ENCODE measurements at places on chromosomes 7 and 10.

- DNase-seq, result no peak
These were observed 122.5 kb upstream of the C1QL3 start for GRCh38 chr10:16644146-16644545.

GRCh38 chr7:26292768-26293560 lies 1.3 kb downstream of the SNX10 start:
- DNase-seq, result peak; percentile 43

DNA sequence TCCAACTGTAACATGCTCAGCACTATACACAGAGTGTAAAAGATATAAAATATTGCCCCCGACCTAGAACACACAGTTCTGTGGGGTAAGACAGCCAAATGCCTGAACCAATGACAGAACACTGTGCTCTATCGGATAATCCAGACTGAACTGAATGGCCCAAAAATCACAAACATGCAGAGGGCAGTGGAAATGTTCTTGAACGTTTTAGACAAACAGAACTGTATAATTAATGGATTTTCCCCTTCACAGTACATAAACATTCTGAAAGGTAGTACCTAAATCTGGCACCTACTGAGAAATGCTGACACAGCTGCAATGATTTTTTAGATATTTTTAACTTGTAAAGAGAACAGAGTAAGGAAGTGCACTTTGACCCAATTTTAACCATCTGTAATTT lies 33.4 kb downstream of the PARD3 start:
- no peak for DNase-seq

DNA sequence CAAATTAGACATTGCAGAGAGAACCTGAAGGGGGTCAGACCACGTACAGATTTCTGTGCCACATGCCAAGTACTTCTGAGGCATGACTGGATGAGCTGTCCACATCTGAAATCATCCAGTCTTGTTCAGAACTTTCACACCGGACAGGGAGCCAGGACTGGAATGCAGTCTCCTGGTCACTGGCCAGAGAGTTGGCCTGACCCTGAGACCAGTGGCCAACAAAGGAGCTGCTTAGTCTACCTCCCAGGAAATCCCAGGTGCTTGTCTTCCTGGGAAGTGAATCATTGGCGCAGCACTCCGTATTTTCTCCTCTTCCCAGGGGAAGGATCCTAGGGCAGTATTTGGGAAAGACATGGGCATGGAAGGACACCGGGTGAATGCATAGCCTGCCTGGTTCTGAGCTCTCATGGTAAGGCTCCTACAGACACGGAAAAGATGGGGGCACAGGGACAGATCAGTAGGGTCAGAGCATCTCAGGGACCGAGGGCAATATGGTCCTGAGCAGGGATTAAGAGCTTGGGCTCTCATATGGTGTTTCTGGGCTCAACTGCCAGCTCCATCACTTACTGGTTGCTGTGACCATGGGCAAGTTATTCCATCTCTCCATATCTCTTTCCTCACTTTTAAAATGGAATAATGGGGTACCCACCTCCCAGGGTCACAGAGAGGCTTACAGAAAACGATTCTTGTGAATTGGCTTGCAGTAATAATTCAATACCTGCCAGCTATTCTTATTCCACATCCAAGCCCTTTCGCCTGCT lies 1.3 kb upstream of the SCD start:
- DNase-seq, result no peak

GRCh38 chr7:42143711-42144600 lies 93.1 kb downstream of the GLI3 start:
- no peak for DNase-seq

GRCh38 chr7:15554081-15554480 lies 7.7 kb downstream of the AGMO start:
- no peak for DNase-seq

- DNase-seq, result no peak
These were observed 12.2 kb upstream of the RSBN1L start for GRCh38 chr7:77684030-77684429.

- no peak for DNase-seq
These were observed 88.1 kb upstream of the NRP1 start for GRCh38 chr10:33422471-33423153.

DNA sequence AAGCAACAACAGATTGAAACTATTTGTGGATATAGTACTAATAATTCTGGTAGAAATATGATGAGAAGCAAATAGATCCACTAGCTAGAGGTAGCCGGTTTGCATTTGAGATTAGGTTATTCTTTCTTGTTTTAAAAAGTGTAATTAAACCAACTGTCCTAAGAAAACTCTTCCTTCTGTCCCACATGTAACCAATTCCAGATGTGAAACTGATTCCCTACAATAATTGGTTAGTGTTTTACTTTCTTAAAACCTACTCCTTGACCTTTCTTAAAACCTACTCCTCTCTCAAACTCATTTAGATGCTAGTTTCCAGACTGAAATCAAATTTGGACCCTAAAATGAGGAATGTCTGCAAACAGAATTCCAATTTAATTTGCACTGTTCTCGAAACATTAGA lies 521.5 kb downstream of the SUGCT start:
- DNase-seq, result no peak

- DNase-seq, result no peak
These were observed 208.5 kb downstream of the EBF3 start for GRCh38 chr10:129755621-129756020.

- no peak for DNase-seq
These were observed 15.3 kb downstream of the NUDT5 start for GRCh38 chr10:12180221-12180974.

DNA sequence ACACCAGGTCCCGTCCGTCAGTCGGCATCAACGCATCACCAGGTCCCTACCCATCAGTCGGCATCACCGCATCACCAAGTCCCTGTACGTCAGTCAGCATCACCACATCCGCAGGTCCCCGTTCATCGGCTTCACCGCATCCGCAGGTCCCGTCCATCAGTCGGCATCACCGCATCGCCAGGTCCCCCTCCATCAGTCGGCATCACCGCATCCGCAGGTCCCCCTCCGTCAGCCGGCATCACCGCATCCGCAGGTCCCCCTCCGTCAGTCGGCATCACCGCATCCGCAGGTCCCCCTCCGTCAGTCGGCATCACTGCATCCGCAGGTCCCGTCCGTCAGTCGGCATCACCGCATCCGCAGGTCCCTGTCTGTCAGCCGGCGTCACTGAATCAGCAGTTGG lies 55.1 kb downstream of the IGF2BP3 start:
- DNase-seq, result no peak

DNA sequence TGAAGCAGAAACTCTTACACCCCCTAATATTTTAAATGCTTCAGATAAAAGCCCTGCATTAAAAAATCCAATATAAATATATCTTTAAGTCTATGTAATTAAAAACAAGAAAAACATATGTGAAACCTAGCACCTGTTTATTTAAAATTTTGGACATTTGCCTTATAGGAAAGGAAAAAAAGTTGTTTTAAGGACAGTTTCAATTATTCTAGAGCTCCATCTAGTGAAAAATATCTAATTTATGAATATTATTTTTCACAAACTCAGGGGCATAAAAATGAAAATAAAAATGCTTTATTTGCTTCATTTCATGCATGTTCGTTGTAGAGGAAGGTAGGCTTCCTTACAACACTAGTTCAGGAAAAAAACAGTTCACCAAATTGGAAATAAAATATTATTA lies 26.1 kb downstream of the ENKUR start:
- peak; percentile 16 for DNase-seq

DNA sequence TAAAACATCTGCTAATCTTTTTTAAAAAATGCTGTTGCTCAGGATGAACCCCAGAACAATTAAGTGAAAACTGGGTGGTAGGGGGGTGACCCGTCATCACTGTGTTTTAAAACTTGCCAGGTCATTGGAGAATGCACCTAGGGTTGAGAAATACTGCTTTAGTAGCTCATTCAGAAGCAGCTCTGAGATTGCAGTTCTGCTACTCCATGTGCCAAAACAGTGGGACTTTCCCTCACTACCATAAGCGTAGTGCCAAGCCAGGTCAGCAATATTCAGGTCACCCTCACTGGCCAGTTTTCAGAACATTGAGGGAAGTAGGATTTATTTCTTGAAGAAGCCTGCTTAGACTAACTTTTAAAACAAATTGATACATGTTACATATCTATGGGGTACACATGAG lies 5.2 kb downstream of the STEAP2 start:
- DNase-seq, result no peak

GRCh38 chr10:76786504-76787072 lies 851.0 kb downstream of the KCNMA1 start:
- DNase-seq, result no peak

- DNase-seq, result peak; percentile 81
These were observed at the start of gene INTS15 for GRCh38 chr7:6589829-6590644. TSS of gene INTS15 (plus strand) at chr7:6590021. CDS start at chr7:6590284, 263 bp downstream.

DNA sequence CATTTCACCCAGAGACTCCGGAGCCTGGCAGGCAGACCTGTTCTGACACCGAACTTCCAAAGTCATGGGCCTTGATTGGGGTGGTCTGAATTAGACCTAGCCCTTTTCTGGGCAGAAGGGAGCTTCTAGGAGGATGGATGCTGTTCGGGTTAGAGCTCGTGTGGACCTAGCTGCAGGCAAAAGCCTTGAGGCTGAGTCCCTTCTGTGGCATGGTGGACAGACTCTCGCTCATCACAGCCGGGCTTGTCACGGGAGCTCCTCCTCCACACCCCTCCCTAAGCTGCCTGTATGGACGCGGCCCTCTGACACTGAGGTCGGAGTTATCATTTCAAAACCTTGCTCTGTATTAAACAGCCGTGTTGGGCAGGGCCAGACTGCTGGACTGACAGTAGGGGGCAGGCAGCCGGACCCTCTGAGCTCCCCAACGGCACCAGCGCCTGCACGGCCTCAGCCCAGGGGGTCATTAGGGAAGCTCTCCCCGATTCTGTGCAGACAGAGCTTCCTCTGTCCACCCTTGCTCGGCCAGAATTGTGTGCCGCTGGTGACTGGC lies 2.2 kb downstream of the IRF5 start:
- DNase-seq, result peak; percentile 79

- no peak for DNase-seq
These were observed 31.7 kb downstream of the ECHDC3 start for GRCh38 chr10:11773761-11774441.

GRCh38 chr10:78963074-78964034 lies 105.4 kb upstream of the ZMIZ1 start:
- DNase-seq, result no peak

DNA sequence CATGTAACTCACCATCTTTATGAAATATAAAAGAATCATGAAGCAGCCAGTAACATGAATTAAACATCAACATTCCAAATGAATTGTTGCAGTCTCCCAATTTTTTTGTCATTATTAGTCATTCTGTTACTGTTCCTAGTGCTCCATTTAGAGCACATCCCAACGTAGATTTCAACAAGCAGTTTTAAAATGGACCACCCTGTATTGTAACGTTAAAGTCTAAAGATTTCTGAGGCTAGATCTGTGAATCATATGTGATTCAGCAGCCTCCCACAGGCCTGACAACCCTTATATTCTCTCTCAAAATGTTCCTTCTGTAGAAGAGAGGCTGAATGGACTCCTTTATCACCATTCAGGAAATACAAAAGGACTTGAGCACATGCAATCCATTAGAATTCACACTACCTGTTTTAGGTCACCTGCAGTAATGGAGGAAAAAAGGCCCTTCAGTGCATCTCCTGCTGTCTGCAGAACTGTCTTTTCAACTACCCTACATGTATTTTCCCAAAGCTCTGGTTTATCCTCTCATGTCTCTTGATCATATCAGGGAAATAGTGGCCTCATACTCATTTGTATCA lies 81.4 kb downstream of the CACNA2D1 start:
- DNase-seq, result no peak

DNA sequence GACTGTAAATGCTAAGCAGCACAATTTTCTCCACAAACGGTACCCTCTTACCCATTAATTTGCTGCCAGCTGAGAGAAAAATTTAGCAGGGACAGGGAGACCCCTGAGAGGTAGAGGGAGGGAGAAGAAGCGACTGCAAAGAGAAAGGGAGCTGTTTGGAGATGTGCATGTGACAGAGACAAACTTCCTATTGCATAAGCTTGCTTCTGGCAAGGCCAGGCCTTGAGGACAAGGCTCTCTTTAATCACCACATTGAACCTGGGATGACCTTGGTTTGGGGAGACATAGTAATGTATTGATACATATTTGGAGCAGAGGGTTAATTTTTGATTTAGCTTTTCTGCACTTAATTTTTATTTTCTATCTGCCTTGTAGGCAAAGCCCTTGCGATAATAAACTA lies 31.1 kb upstream of the HIBADH start:
- peak; percentile 70 for DNase-seq

- DNase-seq, result no peak
These were observed 85.1 kb downstream of the KLF6 start for GRCh38 chr10:3699916-3700315.

- no peak for DNase-seq
These were observed 852 bp upstream of the PRKAR1B start for GRCh38 chr7:727806-728460.

- DNase-seq, result no peak
These were observed 120.4 kb downstream of the RGS10 start for GRCh38 chr10:119421891-119422681.

DNA sequence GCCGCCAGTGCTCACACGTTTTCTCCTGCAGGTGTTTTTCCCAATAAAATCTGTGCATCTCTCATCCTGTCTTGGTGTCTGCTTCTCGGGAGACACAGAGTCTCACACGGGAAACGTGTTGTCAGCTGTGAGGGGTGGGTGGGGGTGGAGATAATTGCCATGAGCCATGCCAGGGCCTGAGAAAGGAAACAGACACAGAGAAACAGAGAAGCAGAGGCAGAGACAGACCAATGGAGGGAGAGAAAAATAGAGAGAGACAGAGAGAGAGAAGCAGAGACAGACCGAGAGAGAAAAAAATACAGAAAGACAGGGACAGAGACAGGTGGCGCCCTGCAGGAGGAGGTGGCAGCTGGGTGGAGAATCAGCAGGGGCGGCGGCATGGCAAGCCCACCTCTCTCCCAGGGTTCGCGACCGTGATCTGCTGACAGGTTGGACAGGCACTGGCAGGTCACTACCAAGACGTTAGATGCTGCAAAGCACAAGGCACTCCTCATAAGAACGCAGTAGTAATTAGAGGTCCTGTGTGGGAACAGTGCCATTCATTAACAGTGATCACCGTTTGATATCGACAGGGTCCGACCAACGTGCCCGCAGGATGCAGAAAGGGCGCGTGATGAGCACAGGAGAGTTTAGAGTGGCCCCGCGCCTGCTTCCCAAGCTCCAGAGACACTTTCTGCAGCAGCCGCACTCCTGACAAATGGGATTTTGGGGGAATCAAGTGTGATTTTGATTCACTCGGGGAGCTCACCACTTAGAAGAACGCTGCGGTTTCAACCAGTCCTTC lies 70.5 kb upstream of the INSIG1 start:
- no peak for DNase-seq

DNA sequence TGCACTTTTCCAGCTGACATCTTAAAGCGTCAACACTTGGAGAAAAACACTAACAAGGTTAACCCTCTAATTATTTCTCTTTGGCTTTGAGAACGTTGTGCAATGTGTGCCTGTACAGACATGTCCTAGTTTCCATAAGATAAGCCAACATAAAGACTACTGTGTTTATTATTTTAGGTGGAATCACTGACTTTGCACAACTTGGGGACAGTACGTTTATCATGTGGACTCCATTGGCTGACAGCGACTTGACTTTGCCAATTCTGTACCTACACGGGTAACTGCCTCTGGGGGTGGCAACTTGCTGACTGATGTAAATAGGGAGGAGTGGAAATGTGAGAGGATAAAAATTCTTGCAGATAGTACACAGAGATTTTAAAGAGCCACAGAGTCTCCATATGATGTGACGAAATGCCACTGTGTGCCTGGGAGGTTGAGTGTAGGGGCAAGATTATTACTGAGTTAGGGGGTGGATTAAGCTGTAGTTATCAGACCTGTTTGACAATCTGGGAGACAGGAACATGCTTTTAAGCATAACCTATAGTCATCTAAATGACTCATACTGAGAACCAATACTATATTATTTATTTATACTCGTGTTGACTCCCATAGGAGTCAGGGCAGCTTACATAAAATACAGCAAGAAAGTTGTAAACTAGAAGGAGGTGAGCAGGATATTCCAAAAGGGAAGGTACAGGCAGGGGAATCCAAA lies 21.0 kb downstream of the SLC13A4 start:
- no peak for DNase-seq
